ENCODE measurements at places on chromosomes 6 and 20. TPM values are rescaled to one million over a fixed set of nuclear protein-coding genes. Genes with fewer than 3 reads are reported as not detected.

The CDH26 gene
- 1.3 TPM for total RNA-seq

DNA sequence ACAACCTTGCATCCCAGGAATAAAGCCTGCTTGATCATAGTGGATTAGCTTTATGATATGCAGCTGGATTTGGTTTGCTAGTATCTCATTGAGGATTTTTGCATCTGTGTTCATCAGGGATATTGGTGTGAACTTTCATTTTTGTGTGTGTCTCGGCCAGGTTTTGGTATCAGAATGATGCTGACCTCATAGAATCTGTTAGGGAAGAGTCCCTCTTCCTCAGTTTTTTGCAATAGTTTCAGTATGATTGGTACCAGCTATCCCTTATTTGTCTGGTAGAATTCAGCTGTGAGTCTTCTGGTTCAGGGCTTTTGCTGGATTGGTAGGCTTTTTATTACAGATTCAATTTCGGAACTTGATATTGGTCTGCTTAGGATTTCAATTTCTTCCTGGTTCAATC is 132.5 kb downstream of the ZFAND3 start:
- DNase-seq, result no peak

GRCh38 chr6:52409499-52409898 is 10.6 kb upstream of the EFHC1 start:
- DNase-seq, result no peak

The EEF1A2 gene
- 1,286 TPM for total RNA-seq

- no peak for DNase-seq
Measured at GRCh38 chr6:24761193-24761835, 13.4 kb upstream of the GMNN start.

DNA sequence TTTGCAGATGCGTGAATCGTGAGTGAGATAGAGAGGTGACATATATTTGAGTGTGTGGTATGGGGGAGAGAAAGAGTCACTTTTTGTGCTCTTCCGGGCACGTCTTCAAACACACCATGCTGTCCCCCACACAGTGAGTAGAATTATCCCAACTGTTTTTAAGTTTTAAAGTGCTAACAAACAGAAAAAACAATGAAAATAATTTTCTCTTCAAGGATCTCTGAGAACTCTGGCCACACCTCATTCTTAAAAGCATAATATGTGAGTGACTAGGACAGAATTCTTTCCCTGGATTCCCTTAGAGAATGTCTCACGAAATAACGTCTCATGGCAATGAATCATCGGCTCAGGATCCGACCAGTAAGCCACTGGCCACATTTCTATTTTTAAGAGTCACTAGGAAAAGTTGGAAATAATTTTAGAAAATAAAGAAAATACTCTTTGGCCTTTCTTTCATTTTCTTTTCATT is 235.7 kb upstream of the ZNF217 start:
- DNase-seq, result no peak

DNA sequence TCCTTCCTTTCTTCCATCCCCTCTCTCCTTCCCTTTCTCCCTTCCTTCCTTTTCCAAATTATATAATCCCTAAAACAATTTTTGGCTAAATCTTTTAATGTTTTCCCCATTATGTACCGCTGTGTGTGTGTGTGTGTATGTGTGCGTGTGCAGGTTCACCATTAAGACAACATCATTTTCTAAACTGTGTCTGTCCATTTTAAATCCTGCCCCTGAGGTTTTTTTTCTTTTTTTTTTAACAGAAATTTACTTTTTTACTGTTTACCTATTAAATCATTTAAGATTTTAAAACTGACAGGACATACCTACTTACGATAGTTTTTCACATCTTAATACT is 366.3 kb upstream of the EPHA7 start:
- no peak for DNase-seq

GRCh38 chr6:45555981-45556771 is 178.4 kb upstream of the SUPT3H start:
- DNase-seq, result peak; percentile 18

Measured in left ventricle myocardium inferior (tissue), 1 donor.